ENCODE measurements at places on chromosomes 5 and 9.

- no peak for DNase-seq
Measured at GRCh38 chr5:104265531-104266140, 703.0 kb upstream of the NUDT12 start.

- DNase-seq = no peak
Measured at GRCh38 chr9:114184071-114184470, 28.7 kb downstream of the COL27A1 start.

GRCh38 chr9:122320413-122320881 lies 50.4 kb upstream of the PTGS1 start:
- DNase-seq = no peak

DNA sequence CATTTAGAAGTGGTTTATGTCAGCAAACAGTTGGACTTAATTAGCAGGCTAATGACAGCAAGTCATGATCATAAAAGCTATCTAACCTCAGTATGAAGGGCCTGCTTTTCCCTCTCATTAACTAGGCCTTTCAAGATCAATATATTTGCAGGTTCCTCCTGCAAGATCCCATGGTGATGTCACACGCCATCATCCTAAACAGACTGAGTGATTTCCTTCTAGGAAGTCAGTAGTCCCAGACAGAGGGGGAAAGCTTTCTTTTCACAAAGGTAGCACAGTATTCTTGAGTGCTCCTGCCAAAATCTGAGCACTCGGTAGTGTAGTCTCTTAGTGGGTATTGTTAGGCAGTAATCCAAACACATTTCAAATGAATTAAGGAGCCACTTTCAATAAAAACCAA lies 52.5 kb downstream of the UIMC1 start:
- no peak for DNase-seq

- DNase-seq = peak; percentile 21
Measured at GRCh38 chr9:3181049-3181953, 337.4 kb upstream of the PUM3 start.

DNA sequence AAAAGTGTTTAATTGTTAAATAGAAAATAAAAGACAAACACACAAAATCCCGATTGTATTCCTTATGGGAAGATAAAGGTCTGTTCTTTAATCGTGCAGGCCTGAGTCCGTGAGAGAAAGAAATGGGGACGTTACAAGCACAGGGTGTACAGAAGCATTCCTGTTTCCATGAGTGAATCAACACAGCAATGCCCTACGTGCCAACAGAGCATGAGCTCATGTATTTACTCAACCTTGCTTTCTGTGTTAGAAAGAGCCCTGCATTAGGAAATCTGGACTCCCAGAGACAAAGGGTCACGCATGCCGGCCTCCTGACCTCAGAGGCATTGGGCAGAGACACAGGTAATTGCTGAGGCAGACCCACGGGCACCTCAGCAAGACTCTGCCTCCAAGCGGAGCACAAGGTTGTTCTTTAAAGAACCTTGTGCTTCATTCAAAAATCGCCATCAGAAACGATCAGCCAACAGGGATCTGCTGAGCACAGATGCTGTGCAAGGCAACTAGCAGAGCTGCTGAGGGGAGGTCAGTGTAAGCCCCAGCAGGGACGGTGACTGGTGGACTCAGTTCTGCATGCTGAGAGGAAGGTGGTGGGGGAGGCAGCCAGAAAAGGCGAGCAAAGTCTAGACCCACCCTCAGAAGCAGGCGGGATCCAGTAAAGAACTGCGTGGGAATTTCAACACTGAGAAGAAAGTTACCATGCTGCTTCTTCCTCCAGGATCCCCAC lies 101.0 kb downstream of the TLE1 start:
- no peak for DNase-seq

DNA sequence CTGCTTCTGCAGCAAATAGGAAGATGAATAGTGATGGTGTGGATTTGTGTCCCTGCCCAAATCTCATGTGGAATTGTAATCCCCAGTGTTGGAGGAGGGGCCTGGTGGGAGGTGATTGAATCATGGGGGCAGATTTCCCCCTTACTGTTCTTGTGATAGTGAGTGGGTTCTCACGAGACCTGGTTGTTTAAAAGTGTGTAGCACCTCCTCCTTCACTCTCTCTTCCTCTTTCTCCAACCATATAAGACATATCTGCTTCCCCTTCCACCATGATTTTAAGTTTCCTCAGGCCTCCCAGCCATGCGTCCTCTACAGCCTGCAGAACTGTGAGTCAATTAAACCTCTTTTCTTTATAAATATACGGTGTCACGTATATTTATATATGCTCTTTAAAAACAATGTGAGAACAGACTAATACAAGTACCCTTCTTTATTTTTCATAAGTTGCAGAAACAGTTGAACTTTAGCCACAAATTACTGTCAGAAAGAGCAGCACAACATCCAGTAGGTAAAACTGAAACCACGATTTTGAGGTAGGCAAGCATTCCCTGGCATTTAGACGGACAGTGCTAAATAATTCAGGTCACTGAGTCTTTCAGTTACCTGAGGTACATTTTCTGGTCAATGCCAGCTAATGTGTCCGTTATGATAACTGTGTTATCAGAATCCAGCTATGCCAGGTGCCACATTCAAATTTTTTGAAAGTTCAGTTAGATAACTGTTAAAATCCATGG lies 79.3 kb upstream of the SPEF2 start:
- DNase-seq = no peak

- no peak for DNase-seq
Measured at GRCh38 chr9:102569436-102569835, 425.7 kb upstream of the CYLC2 start.

DNA sequence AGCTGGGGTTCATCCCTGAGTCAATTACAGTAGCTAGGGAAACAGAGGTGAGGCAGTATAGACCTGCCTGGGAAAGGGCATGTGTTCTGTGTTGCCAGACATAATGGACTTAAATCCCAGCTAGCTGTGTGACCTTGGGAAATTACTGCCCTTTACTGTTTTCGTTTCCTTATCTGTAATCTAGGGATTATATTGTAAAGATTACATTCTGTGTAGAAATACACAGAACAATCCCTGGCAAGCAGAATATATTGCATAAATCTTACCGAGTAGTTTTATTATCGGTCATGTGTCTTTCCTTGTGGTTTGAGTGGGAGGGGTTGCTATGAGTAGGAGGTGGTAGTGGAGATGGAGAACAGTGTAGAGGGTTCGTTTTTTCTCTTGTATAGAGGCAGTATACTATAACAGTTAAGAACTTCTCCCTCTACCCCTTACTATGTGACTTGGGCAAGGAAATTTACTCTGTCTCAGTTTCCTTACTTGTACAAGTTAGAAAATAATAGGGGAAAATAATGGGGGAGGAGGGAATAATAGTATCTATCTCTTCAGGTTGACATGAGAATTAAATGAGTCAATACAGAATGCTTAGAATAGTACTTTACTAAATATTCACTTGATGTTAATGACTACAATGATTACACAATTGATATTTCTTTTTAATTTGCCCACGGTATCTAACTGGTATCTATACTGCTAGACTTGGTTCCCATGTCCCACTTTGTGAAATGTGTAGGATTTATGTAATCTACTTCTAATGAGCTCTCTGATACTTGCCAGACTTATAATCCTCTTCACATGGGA lies 7.1 kb upstream of the DMXL1 start:
- no peak for DNase-seq

GRCh38 chr5:1011226-1011631 lies 2.6 kb downstream of the NKD2 start:
- no peak for DNase-seq

- no peak for DNase-seq
Measured at GRCh38 chr5:83590966-83591365, 119.4 kb downstream of the VCAN start.

DNA sequence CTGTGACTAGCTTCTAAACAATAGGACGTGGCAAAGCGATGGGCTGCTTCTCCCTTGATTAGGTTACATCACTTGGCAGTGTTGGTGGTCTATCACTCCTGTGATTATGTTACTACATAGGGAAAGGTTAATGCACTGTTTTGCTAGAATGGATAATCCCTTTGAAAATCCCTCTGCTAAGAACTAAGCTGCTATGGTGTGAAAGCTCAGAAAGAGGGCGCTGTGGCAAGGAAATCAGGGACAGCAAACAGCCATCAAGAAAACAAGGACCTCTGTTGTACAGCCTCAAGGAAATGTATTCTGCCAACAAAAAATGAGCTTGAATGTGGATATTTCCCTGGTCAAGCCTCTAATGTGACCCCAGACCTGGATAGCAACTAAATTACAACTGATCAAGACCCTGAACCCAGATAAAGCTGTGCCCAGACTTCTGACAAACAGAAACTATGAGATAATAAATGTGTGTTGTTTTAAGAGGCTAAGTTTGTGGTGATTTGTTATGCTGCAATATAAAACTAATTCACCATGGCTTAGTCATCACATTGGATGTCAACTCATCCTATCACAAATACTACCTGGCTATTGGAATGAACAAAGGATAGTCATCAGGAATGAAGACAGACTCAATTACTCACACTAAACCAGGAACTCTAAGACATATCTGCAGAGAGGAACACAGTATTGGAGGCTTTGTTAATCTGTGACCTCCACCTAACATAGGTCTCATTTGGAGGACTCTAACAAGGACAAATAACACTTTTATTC lies 1215.9 kb downstream of the EFNA5 start:
- no peak for DNase-seq

- DNase-seq = no peak
Measured at GRCh38 chr9:115642285-115642684, 511.3 kb upstream of the PAPPA start.

DNA sequence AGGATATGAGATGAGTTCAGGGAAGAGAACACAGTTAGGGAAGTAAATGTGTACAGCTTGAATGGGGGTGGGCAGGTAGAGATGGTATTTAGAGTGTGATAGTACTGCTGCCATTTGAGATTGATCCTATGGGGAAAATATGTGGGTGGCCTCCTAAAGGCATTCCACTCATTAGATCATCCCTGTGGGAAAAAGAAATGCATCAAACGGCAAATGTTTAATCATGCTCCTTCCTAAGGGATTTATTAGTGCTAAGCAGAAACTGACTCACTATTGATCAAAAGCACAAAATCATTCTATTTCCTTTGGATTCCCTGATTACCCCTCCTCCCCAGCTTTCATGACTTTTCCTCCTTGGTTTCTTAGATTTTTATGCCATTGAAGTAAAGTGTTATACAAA lies 36.4 kb upstream of the SMC5 start:
- DNase-seq = no peak

- DNase-seq = no peak
Measured at GRCh38 chr9:32644698-32645097, 9.2 kb upstream of the TAF1L start.

DNA sequence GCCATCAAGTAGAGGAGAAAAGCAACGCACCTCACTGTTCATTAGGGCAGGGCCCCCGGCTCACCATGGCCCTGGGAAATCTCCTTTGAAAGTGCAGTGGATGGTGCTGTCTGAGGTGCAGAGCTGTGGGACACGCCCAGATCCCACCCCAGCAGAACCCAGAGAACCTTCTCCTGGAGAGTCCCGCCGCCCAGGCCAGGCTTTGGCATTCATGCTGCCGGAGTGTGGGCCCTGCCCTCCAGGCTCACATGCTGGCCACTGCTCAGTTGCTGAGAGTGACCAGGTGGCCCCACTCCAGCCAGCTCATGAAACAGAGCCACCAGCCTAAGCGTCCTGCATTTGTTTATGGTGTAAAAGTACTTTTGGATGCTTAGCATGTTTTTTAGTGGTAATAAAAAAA lies 23.8 kb upstream of the LRRC14B start:
- DNase-seq = no peak

DNA sequence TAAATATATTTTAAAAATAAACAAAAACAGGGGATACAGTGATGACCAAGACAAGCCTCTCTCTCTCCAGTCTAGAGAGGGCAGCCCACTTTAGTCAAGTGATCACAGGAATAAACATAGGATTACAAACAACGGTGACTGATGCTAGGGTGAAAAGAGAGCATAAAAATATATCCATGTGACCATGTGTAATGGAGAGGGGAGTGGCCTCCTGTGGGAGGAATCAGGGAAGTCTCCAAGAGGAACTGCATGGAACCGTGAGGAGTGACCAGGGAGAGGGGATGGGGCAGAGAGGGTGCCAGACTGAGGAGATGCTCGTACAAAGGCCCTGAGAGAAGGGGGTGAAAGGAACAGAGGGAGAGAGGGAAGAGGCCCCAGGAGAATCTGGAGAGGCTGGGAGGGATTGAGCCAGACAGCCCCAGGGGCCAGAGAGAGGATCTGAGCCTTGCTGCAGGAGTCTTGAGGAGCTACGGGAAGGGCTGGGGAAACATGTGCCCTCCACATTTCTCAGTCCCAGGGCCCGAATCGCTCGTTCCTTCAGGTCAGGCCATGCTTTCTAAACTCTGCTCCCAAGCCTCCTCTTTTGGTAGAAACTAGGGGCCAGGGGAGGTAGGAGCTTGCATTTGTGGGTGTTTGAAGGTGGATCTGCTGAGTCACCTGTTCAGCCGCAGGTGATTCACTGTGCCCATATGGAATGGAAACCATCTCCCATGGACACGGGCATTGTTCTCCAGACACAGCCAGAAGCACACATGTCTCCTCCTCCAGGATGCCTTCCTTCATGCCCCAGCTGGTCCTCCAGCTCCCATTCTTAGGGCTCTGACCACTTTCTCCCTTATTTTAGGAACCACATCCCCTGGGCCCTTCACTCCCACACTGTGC lies 63.8 kb downstream of the PAX5 start:
- no peak for DNase-seq

- DNase-seq = no peak
Measured at GRCh38 chr5:95733107-95733665, 2.0 kb downstream of the RHOBTB3 start.

- DNase-seq = no peak
Measured at GRCh38 chr5:56056875-56057274, 62.1 kb upstream of the IL6ST start.

GRCh38 chr5:3029396-3029795 lies 277.9 kb upstream of the IRX2 start:
- no peak for DNase-seq

DNA sequence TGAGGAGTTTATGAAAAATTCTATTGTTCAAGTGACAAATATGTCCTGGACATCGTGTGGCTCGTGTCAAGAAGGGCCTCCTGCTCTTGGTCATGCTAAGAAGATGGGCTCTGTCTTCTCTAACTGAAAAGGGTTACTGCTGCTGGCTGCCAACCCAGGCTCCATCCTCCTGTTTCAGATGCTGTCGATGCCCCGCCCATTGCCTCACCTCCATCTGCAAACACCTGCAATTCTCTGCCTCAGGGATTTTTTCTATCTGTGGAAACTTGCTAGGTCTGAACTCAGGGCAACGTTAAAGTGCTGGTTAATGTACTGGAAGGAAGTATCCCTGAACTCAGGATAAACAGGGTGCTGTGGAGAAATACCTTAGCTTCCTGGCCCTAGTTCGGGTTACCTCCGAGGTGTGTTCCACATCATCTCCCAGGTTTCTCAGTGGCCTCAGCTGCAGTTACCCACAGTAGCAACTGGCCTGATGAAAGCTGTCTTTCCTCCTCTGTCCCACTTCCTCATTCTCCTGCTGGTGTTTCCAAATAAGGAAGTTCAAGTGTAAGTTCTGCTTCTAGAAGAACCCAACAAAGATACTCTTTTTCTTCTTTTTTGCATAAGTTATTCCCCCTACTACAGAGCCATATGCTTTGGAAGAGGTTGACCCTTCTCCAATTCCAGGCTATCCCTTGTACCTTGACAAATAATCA lies 151.7 kb upstream of the SMIM23 start:
- no peak for DNase-seq

- no peak for DNase-seq
Measured at GRCh38 chr5:72145348-72145747, 38.1 kb downstream of the MAP1B start.

Measured in heart right ventricle (tissue), 16 donors.